ENCODE measurements at places on chromosomes 5 and 9. TPM values are rescaled to one million over a fixed set of nuclear protein-coding genes. Genes with fewer than 3 reads are reported as not detected.
A peak's percentile ranks its signal among the peaks of the same experiment; 100 is the strongest.

- no peak for DNase-seq
Measured at GRCh38 chr5:175895686-175896102, 24.3 kb downstream of the CPLX2 start.

- no peak for DNase-seq
Measured at GRCh38 chr5:78677777-78678668, 29.5 kb upstream of the LHFPL2 start.

GRCh38 chr9:135492886-135493669, 7.4 kb upstream of the MRPS2 start:
- DNase-seq, result no peak

- no peak for DNase-seq
Measured at GRCh38 chr9:88950341-88951154, 40.7 kb upstream of the S1PR3 start.

DNA sequence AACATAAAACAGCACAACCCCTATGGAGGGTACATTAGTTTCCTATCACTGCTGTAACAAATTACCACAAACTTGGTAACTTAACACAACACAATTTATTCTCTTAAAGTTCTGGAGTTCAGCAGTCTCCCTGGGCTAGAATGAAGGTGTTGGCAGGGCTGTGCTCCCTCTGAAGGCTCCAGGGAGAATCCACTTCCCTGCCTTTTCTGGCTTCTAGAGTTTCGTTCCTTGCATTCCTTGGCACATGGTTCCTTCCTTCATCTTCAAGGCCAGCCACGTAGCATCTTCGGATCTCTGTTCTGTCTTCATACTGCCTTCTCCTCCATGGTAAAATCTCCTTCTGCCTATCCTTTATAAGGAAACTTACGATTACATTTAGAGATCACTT, 25.0 kb upstream of the GSN start:
- DNase-seq, result no peak

The PCDHGA4 gene
- polyA plus RNA-seq, result not detected

DNA sequence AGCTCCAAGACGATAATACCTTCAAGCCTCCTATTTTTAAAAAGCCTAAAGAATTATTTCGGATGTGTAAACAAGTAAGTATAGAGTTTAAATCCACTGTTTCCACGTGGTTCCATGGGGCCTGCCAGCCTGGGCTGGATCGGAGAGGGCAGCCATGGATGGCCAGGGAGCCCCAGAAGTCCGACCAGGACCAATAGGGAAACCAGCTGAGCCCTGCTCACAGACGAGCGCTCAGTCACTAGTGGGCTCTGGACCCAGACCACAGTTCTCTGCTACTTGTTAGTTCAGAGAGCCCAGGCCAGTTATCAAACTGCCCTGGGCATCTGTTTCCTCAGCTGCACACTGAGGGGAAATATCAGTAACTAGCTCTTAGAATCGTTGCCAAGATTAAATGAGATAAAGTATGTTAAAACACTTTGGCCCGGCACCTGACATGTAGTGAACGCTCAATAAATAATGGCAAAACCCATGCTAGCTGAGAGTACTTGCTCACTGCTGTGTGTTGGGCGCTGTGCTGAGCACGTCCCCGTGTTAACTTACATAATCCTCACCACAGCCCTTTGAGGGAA, 124.8 kb downstream of the RGS3 start:
- DNase-seq, result peak; percentile 47

The CTSV gene
- polyA plus RNA-seq, result 0.61 TPM

The CEL gene
- polyA plus RNA-seq, result 4.0 TPM

DNA sequence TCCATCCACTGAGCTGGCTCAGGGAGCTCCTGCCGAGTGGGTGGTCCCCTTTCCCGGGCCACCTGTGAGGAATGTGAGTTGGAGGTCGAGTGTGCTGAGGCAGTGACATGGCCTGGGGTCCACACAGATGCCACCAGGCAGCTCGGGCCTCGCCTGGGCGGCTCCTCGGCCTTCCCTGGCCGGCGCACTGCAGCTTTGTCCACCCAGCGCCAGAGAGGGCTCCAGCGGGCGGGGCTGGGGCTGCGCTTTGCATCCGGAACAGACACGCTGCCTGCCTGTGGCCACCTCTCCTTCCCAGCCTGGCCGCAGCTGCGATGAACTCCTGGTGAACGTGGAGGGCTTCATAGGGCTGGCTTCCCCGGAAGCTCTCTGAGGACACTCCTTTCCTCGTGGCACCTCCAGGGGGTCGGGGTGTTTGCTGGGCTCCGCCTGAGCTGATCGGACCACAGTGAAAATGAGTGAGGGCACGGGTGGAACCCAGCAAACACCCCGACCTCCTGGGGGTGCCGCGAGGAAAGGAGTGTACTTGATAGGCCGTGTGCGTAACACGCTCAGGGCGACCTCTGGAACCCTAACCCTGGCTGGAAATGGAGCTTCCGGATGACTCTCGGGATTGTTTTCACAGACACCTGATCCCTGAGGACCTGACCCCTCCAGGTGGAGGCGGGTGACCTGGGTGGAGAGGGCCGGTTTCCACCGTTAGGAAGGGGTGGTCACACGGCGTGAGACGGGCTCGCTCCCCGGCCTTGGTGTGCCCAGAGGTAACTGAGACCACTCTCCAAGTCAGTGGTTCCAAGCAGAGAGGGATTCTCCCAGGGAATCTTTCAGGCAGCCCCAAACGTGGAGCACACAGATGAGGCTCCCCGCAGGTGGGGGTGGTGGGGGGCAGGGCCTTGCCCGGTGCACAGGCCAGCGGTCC, 31.8 kb upstream of the RXRA start:
- peak; percentile 71 for DNase-seq

GRCh38 chr5:77893225-77893860, 117.2 kb upstream of the TBCA start:
- DNase-seq, result peak; percentile 41

The GFI1B gene
- not detected for polyA plus RNA-seq

DNA sequence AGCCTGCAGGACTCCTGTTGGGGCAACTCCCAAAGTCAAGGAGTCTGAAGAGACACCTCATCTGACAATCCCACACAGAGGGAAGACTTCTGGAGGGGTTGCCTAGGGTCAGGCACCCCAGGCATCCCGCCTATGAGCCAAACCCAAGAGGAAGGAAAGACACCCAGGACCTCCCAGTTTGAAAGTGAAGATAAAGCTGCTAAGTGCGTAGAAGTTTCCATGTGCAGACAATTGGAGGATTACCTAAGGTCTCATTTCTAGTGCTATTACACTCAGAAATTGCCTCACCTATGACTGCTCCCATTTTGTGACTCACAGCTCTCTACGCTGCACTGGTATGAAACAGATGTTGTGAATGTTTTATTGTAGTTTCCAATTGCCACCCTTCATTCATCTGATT, 322.9 kb downstream of the SLIT3 start:
- DNase-seq, result no peak

DNA sequence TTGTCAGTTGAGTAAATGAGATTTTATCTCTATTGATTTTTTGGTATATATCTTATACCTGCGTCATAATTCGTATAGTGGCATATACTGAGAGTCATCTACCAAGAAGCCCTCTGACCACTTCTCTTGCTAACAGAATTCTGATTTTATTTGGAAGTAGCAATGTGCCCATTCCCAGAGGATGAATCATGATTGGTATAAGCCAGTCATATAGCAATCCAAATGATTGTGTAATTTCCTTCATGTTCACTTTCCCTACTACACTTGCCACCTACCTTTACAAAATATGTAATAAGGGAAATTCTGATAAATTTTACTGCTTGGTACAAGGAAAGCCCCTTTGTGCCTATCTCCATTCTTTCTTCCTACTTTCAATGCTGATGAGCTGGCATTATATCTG, 16.1 kb upstream of the ZNF462 start:
- DNase-seq, result no peak

DNA sequence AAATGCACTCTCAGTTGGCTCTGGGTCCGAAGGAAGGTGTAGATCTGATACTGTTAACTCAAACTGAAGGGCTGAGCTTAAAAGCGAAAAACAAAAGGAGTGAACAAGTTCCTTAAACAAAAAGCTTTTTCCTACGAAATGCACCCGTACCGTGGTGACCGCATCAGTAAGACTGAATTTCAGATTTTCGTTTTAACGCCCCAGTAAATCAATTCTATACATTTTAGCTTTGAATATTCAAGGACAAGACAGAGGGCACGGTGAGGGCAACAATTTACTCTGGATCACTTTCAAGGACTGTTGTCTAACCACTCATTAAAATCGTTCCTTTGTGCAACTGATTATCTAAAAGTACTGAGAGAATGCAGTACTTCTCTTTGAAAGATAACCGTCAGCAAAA, 1.9 kb downstream of the HOMER1 start:
- DNase-seq, result no peak

GRCh38 chr9:89497978-89498851, at the start of gene SEMA4D:
SEMA4D (minus strand) TSS chr9:89498113; CDS start chr9:89405456, 92,657 bp downstream.
- peak; percentile 84 for DNase-seq

The DDX4 gene
- polyA plus RNA-seq, result not detected

DNA sequence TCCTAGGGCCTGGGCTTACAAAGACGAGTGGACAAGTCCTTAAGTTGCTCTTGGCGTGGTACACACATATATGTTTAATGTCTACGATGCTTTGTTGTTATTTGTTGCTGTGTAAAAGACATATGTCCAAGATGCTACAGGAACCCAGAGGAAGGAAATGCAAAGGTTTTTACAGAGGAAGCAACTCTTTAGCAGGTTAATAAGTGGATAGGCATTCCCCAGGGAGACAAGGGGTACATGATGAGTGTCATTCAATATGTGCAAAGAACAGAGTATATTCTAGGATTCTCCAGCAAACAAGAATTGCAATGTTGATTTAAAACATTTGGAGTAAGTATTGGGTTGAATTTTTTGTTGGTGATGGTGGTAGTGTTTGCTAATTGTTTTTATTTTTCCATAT, 92.1 kb downstream of the PIP5K1B start:
- no peak for DNase-seq

The EGFLAM gene
- polyA plus RNA-seq, result 1.6 TPM

- no peak for DNase-seq
Measured at GRCh38 chr5:135329066-135329912, 69.7 kb downstream of the MACROH2A1 start.
